OCI-LY7 (cell line): ENCODE measurements at places on chromosomes 5 and 9. TPM values are rescaled to one million over a fixed set of nuclear protein-coding genes. Genes with fewer than 3 reads are reported as not detected.

The NR2F1 gene
- total RNA-seq: not detected in 2 replicates

The GAPVD1 gene
- 41.1 and 44.5 TPM in 2 replicates for total RNA-seq

The LCN10 gene
- not detected in 2 replicates for total RNA-seq

The GARIN3 gene
- total RNA-seq: not detected in 2 replicates
